ENCODE measurements at places on chromosomes 2 and 18. TPM values are rescaled to one million over a fixed set of nuclear protein-coding genes. Genes with fewer than 3 reads are reported as not detected.

GRCh38 chr2:119463136-119463535, 31.5 kb downstream of the TMEM37 start:
- DNase-seq = no peak

DNA sequence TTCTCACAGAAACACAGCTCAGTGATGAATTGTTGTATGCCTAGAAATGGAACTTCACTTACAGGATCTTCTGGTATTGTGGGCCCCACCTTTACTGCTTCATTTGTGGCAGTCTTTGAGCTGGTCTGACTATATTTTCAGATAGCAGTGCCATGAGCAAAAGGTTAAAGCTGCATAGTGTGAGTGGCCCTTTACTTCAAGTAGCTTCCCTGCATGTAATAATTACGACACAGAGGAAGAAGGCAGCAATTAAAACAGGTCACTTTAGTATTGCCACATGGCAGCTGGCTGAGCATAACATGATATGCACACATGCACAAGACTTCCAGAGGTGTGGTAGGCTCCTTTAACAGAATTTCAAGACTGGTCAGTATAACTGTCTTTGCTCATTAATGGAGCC, 426.3 kb upstream of the ZEB2 start:
- DNase-seq = no peak

- no peak for DNase-seq
These were observed 138.6 kb downstream of the ALK start for GRCh38 chr2:29782549-29783458.

DNA sequence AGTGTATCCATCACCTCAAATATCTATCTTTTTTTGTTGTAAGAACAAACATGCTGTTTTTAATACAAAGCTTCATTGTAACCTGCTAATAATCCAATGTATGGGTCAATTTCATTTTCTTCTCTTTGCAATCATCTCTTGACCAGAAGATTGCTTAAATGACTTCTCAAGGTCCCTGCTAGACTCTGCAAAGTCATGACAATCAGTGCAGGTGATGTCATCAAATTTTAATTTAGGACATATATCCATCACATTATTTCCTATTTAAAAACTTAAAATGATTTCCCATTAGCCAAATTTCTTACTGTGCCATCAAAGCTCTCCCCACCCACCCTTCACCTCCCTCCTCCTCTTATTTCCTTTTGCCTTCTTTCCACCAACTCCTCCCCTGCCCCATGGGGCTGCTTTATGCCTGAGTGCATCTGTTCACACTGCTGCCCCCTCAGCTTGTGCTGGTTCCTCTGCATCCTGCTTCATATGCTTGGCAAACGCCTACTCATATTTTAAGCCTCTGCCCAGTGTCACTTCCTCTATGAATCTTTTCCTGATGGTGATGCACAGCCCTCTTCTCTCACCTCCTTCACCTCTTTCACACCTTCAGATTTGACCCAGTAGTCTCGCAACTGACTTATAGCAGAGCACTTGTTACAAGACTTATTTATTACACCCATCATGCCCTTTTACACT, 20.3 kb downstream of the PLEK start:
- DNase-seq = no peak

DNA sequence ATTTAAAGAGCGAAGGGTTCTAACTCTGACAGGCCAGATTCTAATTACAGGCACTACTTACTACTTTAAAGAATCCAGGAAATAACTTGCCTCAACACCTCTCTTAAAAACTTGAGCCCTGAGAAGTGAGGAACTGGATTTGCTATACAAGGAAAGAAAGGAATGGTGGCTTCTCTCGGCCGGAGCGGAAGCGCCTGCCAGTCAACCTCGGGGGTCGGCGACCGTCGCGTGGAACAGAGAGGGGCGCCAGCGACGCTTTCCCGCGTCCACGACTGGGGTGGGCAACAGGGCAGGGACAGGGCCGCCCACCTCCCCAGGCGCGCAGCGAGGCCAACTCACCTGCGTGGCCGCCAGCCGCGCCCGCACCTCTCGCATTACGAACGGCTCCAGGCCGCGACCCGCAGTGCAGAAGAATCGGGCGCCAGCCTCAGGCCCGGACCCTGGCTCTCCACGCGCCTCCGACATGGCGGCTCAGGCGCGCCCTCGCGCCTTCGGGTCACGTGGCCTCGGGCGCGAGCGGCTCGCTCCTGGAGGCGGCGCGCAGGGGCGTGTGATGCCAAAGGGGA, at the start of gene THUMPD2:
Gene THUMPD2, minus strand, starts transcription at position 484 of the 566 bp plus-strand sequence. Its CDS starts 19 bp downstream, at position 465.
- DNase-seq = peak; percentile 64

- DNase-seq = no peak
These were observed 35.1 kb upstream of the YWHAQ start for GRCh38 chr2:9665898-9666297.

DNA sequence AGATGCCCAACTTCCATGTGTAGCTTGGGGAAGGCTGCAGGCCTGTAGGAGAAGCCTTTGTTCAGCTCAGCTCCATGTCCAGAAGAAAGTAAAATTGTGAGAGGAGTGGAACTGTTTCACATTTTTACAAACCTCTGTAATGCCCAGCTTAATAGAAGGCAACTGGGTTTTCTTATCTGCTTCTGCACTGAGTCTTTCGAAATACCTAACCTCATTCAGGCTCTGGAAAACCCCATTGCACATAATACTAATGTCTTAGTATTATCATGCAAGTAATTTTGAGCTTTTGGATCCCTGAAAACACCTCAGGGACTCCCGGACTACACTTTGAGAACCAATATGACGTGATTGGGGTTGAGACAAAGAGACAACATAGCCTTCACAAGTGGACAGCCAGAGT, 5.8 kb downstream of the SMIM21 start:
- no peak for DNase-seq

DNA sequence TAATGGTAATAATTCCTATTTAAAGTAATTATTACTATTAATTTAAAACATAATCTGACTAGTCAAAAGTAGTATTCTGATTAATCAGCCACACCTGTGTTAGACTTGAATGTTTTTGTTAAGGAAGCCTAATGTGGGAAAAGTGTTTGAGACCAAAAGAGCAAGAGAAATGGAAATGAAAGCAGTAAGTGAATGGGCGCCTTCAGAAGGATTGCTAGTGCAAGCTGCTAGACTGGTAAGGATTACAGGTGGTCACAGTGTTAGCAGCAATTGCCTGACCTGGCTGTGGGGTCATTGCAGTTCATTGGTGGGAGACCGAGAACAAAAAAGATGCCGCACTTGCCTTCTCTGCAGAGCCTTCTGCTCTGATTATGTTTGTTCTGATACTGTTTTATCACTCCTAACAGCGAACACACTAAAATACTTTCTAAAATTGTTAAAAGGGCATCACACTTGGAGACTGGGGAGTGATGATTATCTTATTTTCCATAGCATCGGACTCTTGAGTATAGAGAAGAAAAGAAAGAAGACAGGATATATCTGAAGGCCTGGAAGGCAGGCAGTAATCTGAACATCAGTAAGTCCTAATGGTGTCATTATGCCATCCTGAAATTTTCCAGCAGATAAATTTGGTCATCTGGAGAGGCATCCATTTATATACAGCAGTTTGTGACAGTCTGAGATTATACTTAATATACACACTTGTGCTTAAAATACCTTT, 5.8 kb downstream of the SOCS6 start:
- DNase-seq = no peak

- DNase-seq = no peak
These were observed 12.1 kb downstream of the FMNL2 start for GRCh38 chr2:152347076-152347475.

DNA sequence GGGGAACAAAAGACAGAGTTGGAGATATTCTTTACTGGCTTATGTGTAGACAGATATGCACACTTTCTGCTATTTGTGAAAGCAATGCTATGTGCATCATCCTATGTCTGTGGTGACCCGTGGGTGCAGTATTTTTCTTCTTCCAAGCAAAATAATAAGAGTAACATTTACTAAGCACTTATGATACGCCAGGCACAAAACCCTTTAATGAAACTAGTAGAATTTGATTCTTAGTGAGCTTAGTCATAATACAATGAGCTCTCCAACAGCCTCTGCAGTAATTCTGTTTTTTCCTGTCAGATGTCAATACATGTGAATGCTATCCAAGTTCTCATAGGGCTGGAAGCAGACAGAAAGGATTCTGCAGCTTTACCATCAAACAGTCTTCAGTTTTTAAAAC, 130.6 kb downstream of the RAD51AP2 start:
- no peak for DNase-seq

DNA sequence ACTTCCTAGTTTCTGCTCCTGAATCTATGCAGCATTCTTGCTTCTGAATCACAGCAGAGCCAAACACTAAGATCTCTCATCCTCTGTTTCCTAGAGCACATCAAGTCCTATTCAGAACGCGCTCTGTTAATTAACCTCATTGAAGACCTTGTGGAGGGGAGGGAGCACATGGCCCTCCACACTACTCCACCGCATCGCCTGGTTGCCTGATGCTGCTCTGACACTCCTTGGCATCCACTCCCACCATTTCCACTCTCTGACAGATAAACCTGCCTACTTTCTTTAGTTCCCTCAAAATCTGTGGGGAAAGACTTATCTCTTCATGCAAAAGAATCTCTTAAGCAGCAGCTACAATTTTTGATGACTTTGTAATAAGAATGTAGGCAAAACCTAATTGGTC, 802.3 kb upstream of the GYPC start:
- DNase-seq = no peak

- no peak for DNase-seq
These were observed 18.3 kb downstream of the LIMS1 start for GRCh38 chr2:108552566-108552965.

DNA sequence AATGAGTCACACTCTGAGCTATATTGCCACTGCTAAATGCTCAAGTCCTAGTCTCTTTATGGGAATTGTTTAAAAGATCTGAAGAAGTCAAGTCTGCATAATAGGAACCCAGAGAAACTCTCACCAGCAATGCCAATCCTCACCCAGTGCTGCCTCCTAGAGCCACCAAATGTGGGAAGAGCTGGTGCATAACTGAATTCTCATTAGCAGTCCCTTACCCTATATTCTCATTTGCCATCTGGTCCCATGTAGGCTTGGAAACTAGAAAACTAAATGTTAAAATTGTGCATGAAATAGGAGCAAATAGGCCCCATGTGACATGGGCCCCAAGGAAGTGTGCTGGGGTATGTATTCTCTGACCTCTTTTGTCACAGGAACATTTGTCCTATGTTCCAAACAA, 224.4 kb upstream of the SMAD2 start:
- no peak for DNase-seq

DNA sequence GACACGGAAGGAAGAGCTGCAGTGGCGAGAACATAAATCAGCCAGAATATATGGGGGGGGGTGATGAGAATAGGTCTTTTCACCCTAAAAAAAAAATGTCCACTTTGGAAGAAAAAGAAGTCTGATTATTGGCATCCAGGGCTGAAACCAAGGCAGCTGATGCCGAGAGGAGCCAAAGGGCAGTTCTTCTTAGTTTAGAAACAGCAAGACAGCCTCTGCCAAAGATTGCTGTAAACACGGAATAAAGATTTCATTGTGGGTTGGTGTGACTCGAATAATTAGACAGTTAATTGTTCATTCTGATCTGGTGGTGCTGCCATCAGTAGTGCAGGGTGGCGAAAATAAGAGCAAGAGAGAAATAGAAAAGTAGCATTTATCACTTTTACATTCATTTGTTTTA, 3.5 kb downstream of the CDH20 start:
- no peak for DNase-seq

- no peak for DNase-seq
These were observed 521.2 kb downstream of the SLC4A3 start for GRCh38 chr2:220148471-220149248.

DNA sequence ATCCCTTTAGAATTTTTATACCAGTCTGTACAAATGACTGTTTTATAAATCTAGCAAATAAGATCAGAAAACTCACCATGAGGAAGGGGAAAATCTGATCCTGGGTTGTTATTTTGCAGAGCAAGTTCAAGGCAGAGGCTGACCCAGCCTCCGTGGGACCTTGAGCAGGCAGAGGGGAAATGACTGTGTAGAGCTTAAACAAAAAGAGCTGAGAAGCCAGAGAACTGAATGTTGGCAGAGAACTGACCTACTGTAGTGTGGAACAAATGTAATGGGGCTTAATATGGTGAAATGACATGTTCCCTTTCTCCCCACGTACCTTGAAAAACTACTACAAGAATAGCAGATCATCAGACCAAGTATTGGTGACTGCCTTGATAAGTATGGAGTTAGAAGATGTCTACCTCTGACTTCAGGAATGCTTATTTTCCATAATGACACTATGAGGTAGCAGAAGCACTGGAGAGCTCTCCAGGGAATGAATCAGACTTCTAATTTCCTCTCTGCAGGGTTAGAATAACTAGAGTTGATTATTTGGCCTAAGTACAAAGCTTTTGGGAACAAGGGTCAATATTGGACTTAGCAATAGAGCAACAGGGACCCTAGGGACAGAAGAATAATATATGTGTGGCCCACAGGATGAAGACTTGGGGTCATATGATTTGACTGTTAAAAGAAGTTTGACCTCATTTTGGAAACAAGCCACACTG, 304.4 kb downstream of the CCDC178 start:
- no peak for DNase-seq

DNA sequence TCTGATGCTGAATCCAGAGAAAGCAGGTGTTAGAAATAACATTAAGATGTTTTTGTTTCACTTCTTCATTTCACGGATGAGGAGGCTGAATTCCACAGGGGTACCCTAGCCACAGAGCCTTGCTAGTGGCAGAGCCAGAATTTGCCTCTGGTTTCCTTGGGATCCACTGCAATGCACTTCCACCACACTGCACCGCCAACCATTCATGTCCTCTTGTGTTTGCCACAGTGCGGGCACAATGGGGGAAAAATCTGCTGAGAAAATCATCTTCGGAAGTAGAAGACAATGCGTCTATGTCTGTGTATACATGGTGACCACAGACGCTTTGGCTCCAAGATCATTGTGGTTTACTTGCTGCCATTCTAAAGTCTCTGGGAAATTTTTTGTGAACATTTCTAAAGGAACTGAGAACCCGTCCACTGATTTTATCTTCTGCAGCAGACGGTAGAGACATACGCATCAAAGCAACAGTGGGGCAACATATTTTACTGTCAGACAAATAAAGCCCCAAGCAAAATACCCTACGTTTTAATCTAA, 14.9 kb downstream of the ICOS start:
- DNase-seq = no peak

DNA sequence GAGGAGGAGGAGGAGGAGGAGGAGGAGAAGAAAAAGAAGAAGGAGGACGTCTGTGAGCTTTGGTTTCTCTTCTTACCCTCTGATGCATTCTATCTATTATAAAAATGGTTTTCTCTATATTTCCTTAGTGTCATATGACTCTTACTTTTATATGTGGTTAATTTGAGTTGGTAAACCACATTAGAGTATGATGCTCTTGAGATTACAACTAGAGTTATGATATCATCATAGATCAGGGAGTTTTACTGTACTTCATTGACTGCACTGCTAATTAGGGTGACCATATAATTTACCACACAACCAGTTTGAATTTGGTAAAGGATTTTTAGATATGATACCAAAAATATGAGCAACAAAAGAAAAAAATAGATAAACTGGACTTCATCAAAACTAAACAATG, 166.4 kb downstream of the ZNF385B start:
- no peak for DNase-seq

The FBXO15 gene
- not detected for total RNA-seq

The CCDC148 gene
- total RNA-seq = 0.49 TPM

The SLC40A1 gene
- total RNA-seq = 43.6 TPM

The AFTPH gene
- total RNA-seq = 67.3 TPM

The FBXO36 gene
- 0.77 TPM for total RNA-seq

Data from colonic mucosa (tissue), 4 donors.